ENCODE measurements at places on chromosomes 5 and 9.

- H3K27me3 ChIP-seq: no peaks in the 10 kb centered on the region
- H3K4me1 ChIP-seq: no peaks in the 10 kb centered on the region
- H3K36me3 ChIP-seq: no peaks in the 10 kb centered on the region
- H3K27ac ChIP-seq: no peak overlapping the region
These were observed 499.7 kb downstream of the SLCO4C1 start for GRCh38 chr5:101796427-101796826.

GRCh38 chr5:113162208-113162607 is 185.6 kb downstream of the DCP2 start:
- peaks cover 2% of the 10 kb centered on the region for H3K4me1 ChIP-seq
- no peak overlapping the region for H3K4me3 ChIP-seq
- DNase-seq: no peak

GRCh38 chr5:96931605-96932004 is 4.3 kb upstream of the LNPEP start:
- H3K4me1 ChIP-seq: peaks cover 30% of the 10 kb centered on the region
- peaks cover 29% of the 10 kb centered on the region for H3K36me3 ChIP-seq
- H3K27me3 ChIP-seq: no peaks in the 10 kb centered on the region
- H3K27ac ChIP-seq: peak overlapping the region; percentile 72
- peak overlapping the region; percentile 95 for H3K4me3 ChIP-seq

DNA sequence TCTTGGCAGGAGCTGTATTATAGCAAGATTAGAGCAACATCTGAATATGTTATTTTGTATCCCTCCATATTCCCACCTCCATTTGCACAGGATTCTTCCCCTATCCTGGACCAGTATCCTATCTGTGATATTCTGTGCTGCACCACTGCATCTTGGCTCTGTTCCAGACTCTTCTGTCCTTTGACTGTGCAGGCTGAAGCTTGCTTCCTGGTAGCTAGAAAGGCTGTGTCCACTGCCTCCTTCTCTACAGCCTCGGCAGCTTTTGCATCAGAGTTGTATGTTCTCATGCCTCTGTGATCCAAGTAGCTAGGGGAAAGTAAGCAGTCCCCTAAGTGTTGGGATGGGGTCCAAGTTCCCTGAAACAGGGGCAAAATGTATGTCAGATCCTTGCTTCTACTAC is 104.1 kb downstream of the GAS1 start:
- no peak for DNase-seq
- no peaks in the 10 kb centered on the region for H3K4me1 ChIP-seq
- no peak overlapping the region for H3K27ac ChIP-seq
- no peaks in the 10 kb centered on the region for H3K36me3 ChIP-seq

DNA sequence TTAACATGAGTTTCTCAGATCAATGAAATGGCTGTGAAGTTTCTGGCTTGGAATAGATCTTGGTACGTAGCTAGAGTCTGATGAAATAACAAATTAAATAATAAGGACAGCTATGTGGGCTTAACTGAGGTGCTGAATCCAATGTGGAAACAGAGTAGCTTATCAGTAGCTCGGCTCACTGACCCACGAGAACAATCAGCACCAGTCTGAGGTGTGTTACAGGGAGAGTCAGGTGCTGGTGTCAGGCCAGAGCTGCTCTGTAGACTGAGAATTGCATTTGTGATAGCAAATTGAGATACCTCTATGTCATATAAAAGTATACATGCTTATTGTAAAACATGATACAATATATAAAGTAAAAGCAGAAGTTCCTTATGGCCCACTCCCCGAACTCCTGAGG is 21.2 kb upstream of the CCL28 start:
- H3K27ac ChIP-seq: no peak overlapping the region
- no peak for DNase-seq
- H3K36me3 ChIP-seq: no peaks in the 10 kb centered on the region
- H3K27me3 ChIP-seq: no peaks in the 10 kb centered on the region

DNA sequence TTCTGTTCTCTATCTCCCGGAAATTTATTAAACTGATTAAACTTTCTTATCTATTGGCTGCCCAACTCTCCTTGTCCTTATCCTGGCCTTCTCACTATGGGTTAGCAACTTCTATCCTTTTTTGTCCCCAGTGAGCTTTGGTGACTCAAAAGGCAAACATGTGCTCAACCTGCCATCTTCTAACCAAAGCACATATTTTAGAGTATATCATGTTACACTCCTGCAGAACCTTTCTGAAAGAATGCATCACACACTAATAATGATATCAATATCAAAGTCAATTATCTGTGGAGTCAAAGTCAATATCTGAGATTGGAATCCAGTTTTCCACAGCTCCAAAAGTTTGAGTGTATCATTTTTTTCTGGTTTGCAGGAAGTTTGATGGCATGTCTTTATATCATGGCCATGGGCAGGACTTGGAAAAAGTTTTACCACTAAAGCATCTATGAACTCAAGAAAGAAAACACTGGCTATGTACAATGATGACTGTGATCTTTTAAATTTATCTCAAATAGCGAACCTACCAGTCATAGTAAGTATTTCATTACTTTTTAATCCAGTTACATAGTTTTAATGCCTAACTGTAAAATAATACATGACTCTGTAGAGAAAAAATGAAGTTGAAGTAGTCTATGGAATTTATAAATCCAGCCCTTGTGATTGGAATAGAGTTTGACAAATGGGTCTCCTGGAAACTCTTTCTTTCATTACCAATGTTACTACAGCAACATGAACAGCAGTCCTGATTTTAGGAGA is 166.8 kb downstream of the DROSHA start:
- no peak for DNase-seq
- H3K4me3 ChIP-seq: no peak overlapping the region
- no peaks in the 10 kb centered on the region for H3K36me3 ChIP-seq
- H3K27me3 ChIP-seq: no peaks in the 10 kb centered on the region
- no peaks in the 10 kb centered on the region for H3K4me1 ChIP-seq

DNA sequence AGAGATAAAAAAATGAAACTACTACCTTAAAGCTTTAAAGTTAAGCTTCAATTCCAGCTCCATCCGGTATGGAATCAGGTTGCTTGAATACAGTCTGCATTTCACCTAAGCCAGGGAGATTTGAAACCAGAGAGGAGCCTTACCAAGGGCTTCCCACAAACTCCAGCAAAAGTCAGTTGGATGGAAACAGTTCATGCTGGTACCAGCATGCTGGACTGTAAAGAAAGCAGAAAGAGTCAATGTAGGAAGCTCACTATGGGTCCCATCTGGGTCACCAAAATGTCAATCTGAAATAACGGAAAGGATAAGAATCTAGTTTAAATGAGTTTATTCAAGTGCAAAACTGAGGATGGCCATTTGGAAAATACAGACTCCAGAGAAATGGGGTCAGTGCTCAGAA is 65.3 kb downstream of the CDO1 start:
- no peak overlapping the region for H3K4me3 ChIP-seq
- DNase-seq: no peak
- no peak overlapping the region for H3K27ac ChIP-seq
- H3K4me1 ChIP-seq: no peaks in the 10 kb centered on the region

DNA sequence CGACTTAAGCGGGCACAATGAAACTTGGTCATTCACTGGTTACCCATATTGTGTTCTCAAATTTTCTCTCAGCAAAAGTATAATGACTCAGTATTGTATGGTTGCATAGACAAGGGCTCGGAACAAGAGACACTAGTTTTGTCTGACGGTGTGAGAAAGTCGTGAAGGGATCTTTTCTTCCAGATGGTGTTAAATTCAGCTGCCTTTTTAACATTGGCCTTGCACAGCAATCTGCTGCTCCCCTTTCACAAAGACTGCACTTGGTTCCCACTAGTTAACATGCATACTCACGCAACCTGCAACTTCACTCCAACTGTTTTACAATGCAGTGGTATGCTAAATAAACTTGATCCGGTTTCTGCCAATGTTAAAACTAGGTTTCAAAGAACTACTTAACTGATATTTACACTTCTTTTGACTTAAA is 219.2 kb downstream of the MEF2C start:
- H3K27me3 ChIP-seq: peaks cover 91% of the 10 kb centered on the region
- H3K4me3 ChIP-seq: no peak overlapping the region
- no peak overlapping the region for H3K27ac ChIP-seq
- no peak for DNase-seq
- peaks cover 2% of the 10 kb centered on the region for H3K36me3 ChIP-seq
- peaks cover 34% of the 10 kb centered on the region for H3K4me1 ChIP-seq

- no peak overlapping the region for H3K27ac ChIP-seq
- H3K27me3 ChIP-seq: peaks cover 3% of the 10 kb centered on the region
- H3K4me1 ChIP-seq: no peaks in the 10 kb centered on the region
- no peak overlapping the region for H3K4me3 ChIP-seq
- no peak for DNase-seq
- no peaks in the 10 kb centered on the region for H3K36me3 ChIP-seq
These were observed 66.5 kb upstream of the SMIM15 start for GRCh38 chr5:61228691-61229280.

DNA sequence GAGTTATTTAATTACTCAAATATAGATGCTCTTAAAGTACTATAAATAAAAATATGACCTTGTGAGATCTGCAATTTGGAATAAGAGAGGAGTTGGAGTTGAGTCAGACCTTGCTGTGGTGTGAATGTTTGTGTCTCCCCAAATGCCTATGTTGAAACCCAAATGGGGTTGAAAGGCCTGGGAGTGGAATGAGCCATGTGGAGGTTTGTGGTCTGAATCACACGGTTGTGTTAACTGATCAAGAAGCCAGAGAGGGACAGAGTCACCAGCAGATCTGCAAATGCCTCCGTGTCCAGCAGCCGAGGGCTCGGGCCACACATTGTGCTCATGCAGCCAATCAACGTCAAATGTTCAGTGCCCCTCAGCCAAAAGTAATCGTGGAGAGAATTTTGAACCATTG is 404.4 kb downstream of the ICE1 start:
- DNase-seq: no peak
- no peaks in the 10 kb centered on the region for H3K4me1 ChIP-seq
- peaks cover 9% of the 10 kb centered on the region for H3K27me3 ChIP-seq
- H3K27ac ChIP-seq: no peak overlapping the region
- H3K4me3 ChIP-seq: no peak overlapping the region
- H3K36me3 ChIP-seq: no peaks in the 10 kb centered on the region

DNA sequence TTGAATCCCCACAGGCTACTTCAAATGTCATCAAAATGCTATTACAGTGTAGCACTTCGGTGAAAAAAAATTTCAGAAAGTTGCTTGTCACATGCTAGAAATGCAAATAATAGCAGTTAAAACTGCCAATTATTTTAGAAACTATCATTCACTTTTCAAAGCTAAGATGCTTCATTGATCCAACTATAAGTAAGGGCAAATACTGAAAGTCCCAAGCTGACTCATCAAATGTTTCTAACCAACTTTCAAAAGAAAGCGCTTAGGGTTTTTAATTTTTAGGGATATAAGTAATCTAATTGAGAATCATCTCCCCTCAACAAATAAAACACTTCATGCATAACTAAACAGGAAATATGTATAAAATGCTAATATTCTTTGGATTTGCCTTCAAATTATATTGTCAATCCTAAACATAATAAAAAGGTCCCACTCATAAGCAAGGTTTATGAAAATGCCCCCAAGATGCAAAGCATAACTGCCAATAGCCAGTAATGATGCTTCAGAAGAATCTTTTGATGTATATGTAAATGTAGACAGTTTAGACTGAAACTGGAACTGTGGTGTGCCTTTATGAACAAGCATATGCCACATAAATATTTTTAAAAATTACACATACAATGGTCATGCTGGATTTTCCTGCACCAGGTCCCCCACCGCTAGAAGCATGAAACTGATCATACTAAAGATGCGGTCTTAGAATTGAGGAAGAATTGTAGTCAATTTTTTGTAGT is 12.2 kb downstream of the ACTL7A start:
- H3K4me3 ChIP-seq: no peak overlapping the region
- DNase-seq: no peak
- no peaks in the 10 kb centered on the region for H3K27me3 ChIP-seq
- H3K27ac ChIP-seq: no peak overlapping the region

DNA sequence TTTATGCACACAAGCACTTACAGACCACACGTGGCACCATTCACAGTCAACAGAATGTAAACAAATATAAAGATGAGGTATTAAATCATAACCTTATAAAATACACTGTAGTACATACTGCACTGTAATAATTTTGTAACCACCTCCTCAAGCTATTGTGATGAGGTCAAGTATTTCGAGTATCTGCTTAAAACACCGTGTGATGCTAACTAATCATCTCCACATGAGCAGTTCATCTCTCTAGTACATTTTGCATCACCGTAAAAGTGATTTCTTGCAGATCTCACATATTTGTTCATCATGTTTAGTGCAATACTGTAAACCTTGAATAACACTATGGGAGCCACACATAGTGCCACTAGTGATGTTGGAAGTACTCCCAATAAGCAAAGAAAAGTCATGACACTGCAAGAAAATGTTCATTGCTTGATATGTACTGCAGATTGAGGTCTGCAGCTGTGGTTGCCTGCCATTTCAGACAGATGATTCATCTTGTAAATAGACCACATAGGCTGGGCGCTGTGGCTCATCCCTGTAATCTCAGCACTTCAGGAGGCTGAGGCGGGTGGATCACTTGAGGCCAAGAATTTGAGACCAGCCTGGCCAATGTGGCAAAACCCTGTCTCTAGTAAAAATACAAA is 44.3 kb downstream of the FOXB2 start:
- no peak overlapping the region for H3K4me3 ChIP-seq
- no peaks in the 10 kb centered on the region for H3K4me1 ChIP-seq
- H3K27me3 ChIP-seq: no peaks in the 10 kb centered on the region

- no peak overlapping the region for H3K4me3 ChIP-seq
- H3K36me3 ChIP-seq: no peaks in the 10 kb centered on the region
- DNase-seq: no peak
- H3K4me1 ChIP-seq: no peaks in the 10 kb centered on the region
These were observed 66.2 kb downstream of the CCDC192 start for GRCh38 chr5:127769386-127769785.

DNA sequence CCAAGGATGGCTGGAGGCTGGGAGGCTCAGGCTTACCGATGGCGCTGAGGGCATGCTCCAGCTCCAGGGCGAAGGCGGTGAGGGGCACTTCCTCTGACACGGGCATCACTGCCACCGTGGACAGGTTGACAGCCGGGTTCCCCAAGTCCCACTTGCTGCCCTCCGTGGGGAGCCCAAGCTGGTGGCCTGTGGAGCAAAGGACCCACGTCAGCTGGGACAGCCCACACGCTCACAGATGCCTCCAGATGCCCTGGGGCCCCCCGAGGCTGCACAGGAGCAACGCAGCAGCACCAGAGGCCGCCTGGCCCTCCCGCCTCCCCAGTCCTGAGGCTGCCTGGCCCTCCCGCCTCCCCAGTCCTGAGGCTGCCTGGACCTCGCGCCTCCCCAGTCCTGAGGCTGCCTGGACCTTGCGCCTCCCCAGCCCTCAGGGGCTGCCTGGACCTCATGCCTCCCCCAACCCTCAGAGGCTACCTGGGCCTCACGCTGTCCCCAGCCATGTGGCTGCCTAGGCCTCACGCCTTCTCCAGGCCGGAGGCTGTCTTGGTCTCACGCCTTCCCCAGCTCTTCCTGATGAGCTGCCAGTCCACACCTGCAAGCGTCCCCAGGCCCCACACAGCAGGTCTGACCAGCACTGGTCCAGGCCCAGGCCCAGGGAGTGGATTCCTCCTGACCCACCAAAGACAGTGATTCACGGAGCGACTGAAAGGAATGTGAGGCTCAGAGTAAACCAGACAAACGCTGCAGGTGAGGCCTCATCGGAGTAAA is 25.6 kb upstream of the NSMF start:
- no peaks in the 10 kb centered on the region for H3K36me3 ChIP-seq
- no peaks in the 10 kb centered on the region for H3K27me3 ChIP-seq
- no peak overlapping the region for H3K27ac ChIP-seq
- DNase-seq: no peak
- H3K4me1 ChIP-seq: peaks cover 8% of the 10 kb centered on the region

- H3K36me3 ChIP-seq: no peaks in the 10 kb centered on the region
- H3K4me1 ChIP-seq: peaks cover 5% of the 10 kb centered on the region
- H3K27ac ChIP-seq: no peak overlapping the region
- H3K27me3 ChIP-seq: peaks cover 17% of the 10 kb centered on the region
- no peak overlapping the region for H3K4me3 ChIP-seq
These were observed 1.2 kb downstream of the TLR4 start for GRCh38 chr9:117705386-117705785.

Data from activated naive CD8-positive, alpha-beta T cell treated with anti-CD3 and anti-CD28 coated beads, Interleukin-2, amount 10 ng/mL, durations not matched to agents 7 days and 5 days (primary cell).